ENCODE measurements at places on chromosomes 12 and 14.
A peak's percentile ranks its signal among the peaks of the same experiment; 100 is the strongest.

DNA sequence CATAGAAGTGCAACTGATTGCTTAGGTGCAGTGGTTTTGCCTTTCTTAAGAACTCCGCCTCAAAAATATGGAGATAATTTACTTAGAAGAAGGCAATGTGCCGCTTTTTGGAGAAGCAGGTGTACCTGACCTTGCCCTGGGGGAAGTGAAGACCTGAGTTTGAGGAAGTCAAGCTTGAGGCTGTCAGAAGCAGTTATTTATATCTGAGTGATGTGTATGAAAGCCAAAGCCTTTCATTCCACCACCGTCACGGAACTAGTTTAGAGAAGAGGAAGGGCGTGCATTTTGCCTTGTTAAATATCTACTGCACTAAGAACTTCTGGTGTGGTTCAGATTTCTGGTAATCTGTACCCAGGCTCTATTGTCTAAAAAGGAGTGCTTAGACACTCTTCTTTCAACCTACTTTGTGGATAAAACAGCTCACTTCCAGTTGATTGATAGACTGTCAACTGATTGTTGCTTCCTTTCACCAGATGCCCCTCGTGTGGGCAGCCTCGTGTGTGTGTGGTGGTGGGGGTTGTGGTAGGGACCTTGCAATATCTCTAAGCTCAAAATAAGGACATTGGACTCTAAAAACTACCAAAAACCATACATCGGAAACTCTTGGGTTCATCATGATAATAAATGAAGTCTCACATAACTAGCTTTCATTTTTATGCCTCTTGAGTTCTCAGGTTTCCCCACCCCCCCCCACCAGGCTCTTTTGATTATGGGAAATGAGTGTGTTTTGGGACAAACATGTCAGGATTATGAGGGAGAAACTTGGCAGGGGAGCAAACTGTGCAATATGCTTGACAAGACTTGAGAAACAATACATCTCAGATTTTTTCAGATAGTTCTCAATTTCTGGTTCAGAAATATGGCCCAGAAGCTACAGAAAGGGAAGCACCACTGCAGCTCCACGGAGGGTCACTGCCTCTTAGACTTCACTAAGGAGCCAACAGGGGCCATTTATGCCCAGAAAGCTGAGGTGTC, 78.6 kb downstream of the ARF6 start:
- no peak for DNase-seq

- DNase-seq, result no peak
These were observed 266.9 kb downstream of the KTN1 start for GRCh38 chr14:55846826-55847446.

GRCh38 chr12:46153268-46153872, 115.5 kb downstream of the SLC38A1 start:
- DNase-seq, result no peak

DNA sequence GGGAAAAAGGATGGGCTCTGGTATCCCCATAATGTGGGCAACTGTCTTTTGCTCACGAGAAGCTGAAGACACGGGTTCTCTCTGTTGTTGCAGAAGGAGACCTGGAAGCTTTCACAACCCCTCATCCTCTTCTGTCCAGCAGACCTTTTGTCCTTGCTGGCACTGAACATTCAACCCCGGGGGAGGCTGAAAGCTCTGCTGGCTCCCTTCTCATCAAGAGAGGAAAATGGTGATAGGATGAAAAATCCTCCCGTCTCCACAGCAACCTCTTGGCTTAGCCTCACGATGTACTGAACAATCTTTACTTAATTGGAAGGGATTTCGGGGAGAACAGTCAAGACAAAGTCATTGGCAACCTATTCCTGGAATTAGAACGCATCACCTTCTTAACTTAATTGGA, 39.0 kb downstream of the ELK3 start:
- DNase-seq, result no peak

GRCh38 chr14:44453433-44454171, 53.5 kb downstream of the FSCB start:
- DNase-seq, result no peak

GRCh38 chr12:132640936-132641335, 22.4 kb downstream of the P2RX2 start:
- no peak for DNase-seq

DNA sequence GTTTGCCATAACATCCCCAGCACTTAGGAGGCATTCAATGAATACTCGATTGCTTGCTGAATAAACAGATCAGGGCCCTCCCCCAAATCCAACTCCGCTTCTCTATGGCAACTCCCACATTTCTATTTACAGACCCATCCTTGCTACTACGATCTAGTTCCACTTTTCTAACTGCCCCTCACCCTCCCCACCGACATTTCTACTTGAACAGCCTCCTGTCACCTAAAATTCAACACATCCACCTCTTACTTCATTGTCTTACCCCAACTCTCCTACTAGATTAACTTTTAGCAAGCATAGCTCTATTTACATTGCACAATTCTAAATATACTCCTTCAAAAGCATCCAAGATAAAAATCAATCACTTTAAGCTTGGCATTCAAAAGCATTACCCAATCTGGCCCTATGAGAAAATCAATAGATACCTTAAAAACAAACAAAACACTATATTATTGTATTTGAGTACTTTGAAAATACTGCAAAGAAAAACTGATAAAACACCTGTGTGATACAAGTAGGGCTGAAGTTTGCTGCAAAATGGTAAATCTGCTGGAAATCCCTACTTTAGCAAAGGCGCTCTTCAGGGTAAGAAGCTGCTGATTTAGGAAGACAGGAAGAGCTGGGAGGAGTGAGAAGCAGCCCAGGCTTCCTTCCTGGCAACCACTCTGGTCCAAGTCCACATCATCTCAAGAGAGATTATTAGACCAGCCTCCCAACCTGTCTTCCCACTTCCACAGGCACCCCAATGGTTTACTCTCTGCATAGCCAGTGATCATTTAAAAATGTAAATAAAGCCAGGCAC, 96.4 kb downstream of the HECTD4 start:
- DNase-seq, result no peak

- DNase-seq, result no peak
These were observed 18.9 kb downstream of the FOS start for GRCh38 chr14:75297411-75298040.

DNA sequence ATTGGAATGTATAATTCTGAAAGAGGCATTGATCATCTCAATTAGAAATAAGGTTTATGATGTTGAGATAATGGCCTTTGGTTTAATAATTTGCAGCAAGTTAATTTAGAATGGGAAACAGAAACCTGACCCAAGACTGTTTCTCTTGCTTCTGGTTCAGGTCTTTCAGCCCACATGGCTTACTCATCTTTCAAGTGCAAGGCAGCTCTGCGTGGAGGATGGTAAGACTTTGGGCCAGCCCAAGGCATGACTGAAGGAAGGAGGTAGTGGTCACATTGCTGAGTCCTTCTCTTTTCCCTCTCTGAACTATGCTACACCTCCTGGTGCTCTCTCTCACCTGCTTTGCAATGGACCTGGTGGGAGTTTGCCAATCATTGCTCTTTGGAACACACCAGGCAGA, 98.7 kb downstream of the CAND1 start:
- DNase-seq, result no peak

- no peak for DNase-seq
These were observed 28.2 kb downstream of the TRAF3 start for GRCh38 chr14:102805371-102805891.

DNA sequence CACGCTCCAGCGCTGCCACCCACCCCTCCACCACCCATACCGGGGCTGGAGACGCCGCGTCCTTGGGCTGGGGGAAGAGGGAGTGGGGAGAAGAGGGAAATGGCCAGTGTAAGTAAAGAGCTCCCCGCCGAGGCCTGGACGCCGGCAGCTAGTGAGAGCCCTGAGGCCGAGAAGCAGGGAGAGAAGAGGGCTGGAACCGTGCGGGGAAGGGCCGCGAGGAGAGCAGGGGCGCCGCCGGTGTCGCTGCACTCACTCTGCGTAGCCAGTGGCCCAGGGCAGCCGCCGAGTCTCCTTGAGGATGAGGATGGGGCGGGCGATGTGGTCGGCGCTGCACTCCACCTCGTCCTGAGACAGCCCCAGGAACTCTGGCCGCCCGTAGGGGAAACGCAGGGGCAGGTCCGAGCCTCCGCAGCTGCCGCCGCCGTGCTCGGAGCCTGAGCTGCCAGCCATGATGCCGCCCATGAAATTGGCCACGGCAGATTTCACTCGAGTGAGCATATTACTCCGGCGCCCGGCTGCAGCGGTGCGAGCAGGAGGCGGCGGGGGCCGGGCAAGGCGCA, 631 bp downstream of the PPM1H start:
- DNase-seq, result peak; percentile 30

- no peak for DNase-seq
These were observed 9.8 kb upstream of the KRT8 start for GRCh38 chr12:52914576-52915121.

DNA sequence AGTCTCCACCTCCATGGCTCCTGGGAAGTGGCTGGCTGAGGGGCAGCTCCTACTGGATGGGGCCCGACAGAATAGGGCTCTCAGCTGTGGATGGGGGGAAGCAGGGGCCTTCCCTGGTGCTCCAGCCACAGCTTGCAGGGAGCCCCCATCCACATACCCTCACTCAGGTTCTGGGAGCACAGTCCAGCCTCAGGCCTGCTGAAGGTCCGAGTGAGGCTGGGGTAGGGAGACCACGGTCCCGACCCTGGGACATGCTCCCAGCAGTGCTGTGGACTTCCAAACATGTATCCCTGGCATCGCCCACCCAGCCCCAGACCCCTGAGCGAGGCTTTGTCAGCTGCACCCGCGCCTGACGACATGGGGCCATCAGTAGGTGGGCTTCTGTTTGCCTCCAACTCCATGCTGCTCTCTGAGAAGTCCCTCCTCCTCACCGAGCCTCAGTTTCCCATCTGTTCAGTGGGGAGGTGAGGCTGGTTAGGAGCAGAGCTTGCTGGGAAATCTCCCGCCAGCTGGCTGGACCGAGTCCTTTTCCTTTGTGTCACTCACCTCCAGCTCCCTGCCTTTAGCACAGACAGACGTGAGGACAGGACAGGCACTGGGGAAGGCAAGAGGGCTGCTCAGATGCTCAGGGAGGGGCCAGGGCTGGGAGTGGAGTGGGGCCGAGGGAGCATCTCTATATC, 9.1 kb upstream of the ATG101 start:
- DNase-seq, result no peak

DNA sequence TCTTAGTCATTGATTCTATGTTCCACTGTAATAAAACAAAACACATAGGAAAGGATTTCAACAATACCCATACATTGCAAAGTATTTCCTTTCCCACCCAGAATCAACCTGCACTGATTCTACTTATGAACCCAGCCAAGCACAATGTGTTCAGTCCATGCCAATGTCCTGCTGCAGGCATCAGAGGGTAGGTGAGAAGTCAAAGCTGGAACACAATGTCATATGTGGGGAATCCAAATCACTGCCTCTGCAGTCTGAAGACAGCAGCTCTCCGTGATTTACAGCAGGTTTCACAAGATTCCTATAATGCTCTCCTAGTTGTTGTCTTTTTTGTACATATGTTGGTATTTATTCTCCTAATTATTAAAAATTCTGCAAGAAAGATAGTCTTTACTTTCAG, 25.7 kb downstream of the ITPR2 start:
- no peak for DNase-seq

- DNase-seq, result no peak
These were observed 11.0 kb downstream of the PXMP2 start for GRCh38 chr12:132698341-132698740.

- no peak for DNase-seq
These were observed 456.7 kb downstream of the SLC16A7 start for GRCh38 chr12:60052483-60052882.

- no peak for DNase-seq
These were observed 8.4 kb downstream of the KRT8 start for GRCh38 chr12:52896190-52897100.

DNA sequence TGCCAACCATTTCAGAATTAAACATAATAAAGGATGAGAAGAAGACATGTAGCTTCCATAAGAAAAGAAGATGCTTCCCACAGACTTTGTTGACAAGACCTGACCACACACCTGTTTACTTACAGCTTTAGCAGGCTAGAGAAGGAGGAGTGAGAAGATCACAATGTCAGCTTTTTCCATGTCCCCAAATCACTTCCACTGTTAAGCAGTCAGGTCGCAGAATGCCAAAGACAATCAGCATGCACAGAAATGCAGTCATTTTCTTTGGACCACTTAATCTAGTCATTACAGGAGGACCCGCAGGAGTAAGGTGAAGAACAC, 314.9 kb downstream of the SSPN start:
- no peak for DNase-seq

- DNase-seq, result no peak
These were observed 9.7 kb upstream of the CCDC197 start for GRCh38 chr14:93987376-93987775.

DNA sequence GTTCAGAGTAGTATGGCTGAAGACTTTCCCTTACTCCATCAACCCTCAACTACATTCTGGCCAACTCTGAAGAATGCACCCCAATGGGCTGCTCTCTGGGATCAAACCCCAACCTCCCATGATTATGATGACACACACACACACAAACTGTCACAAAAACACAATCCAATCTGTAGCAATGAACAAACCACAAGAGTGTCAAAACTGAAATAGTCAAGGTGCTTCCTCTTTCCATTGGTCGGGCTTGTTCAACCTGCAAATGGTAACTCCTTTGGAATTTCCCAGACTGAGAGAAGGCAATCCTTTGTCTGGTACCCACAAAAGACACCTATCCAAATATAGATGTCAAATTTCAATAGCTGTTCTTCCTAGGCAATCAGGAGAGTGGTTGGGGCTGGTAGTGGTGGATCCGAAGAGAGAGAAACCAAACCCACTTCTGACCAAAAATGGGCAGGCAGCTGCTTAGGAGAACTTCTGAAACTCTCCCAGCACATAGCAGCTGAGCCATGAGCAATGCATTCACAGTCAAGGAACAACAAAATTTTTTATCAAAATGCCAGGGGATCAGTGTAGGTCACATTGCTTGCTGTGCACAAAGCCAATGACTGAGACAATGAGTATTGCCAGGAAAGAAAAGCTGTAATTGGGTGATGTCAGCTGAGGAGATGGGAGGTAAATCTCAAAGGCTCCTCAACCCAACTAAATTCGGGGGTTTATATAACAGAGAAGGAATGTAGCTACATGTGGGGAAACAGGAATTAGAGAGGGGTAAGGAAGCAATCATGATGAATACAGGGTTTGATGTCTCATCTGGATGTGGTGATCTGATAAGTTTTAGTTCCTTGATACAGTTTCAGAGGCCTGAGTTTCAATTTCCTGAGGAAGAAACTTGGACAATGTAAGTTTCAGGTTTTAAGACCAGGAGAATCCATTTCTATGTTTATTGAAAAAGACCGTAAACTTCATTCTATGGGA, 191.4 kb downstream of the KITLG start:
- no peak for DNase-seq

- DNase-seq, result peak; percentile 91
These were observed 670 bp upstream of the PSMA3 start for GRCh38 chr14:58243790-58244555.

DNA sequence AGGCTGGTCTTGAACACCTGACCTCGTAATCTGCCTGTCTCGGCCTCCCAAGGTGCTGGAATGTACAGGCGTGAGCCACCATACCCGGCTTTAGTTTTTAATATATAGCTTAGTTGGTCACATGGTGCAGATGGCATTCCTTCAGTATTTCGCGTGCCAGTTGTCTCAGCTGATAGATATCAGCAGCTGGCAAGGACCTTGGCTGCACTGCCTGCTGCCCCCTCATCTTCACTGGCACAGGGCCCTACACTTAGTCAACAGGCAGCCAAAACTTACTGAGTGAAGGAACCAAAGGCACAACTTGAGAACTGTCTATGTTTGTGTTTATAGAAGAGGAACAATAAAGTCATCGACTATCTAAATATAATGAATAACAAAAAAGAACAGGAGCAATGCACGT, 31.0 kb downstream of the EID3 start:
- no peak for DNase-seq
